Caco-2 (cell line): ENCODE measurements at places on chromosomes 11 and 22. TPM values are rescaled to one million over a fixed set of nuclear protein-coding genes. Genes with fewer than 3 reads are reported as not detected.

DNA sequence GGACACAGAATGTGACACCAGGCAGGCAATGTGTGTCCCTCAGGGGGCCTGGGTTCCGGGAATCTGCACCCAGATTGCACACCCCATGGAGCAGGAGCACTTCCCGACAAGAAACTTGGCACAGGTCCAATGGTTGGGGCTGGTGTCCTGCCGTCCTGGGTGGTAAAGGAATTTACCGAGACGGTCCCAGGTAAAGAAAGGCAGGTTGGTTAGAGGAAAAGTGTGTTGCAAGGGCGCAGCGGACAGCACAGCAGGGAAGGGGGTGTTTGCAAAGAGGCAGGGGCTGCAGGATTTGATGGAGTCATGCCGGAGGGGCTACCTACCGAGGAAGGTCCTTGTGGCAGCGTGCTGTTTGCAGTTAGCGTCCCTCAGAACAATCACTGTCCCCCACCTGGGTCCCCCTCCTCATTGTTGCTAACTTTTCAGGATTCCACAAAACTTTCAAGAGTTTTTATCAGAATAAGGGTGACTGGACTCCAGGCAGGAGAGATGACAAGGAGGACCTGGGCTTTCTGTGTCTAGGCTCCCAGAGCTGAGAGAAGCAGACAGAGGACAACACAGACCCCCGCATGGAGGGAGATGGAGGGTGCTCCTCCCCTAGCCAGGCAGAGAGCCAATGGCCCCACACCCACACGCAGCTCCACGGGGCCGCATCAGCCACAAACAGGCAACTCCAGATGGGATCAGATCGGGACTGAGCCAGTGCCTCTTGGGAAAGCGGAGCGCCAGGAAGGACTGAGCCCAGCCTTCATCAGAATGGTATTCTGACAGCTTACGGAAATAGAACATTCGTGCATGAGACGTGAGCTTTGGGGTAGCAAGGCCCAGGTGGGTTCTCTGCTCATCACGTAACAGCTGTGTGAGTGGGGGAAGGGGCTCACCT is 1423.9 kb downstream of the BRD1 start:
- DNase-seq = no peak

DNA sequence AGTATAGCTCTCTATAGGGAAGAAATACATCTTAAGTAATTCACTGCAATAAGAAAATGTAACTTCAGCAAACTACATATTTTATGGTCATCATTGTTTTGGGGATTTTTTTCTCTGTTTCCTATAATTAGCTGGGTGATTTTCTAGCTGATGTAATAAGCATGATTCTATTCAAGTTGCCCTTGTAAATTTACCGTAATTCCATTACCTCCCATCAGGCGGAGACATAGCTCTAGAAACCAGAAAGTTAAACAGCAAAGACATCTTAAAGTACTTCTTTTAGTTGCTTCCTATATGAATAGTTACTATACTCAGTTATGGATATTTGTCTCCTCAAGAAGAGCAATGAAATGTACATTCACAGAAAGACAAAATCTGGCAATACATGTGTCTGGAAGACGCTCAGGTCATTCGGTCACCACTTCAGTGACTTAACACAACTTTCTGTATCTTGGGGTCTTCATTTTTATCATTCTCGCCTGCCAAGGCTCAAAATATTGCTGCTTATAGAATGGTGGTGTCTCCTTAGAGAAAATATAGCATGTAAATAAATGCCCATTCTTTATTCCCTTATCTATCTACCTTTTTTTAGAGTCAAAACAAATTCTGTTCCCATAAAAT is 239.9 kb upstream of the ZC3H12C start:
- DNase-seq = peak; percentile 66

ARHGAP8 gene
- total RNA-seq = 81.5 and 90.5 TPM in 2 replicates

GRCh38 chr11:27949951-27950738 is 157.8 kb downstream of the KIF18A start:
- DNase-seq = no peak

DNA sequence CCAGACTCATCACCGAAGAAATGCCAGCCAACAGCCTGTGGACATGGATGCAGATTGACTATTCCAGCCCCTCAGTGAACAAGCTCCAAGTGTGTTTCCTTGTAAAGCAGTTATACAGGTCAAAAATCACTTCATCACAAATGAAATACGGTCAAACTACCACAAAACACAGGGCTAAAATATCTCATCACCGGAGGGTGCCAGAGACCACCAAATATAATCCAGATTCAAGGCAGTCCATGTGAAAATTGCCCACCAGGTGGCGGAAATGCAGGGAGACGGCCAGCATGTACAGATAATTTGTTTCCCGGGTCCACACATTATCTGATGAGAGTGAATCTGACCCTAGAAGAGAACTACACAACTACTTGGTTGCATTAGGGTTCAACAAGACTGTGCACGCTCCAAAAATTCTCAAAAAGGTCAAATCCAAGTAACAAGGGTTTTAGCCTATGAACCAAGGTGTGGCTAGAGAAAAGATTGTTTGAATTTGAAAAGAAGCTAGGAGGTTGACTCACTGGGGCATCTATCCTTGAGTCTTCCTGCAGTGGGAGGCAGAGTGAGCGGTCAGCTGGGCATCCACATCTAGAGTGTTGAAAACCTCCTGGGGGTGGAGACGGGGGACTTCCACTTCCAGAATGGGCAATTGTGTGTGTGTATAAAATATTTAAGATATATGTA is 71.7 kb downstream of the IGLL5 start:
- DNase-seq = peak; percentile 73

DNA sequence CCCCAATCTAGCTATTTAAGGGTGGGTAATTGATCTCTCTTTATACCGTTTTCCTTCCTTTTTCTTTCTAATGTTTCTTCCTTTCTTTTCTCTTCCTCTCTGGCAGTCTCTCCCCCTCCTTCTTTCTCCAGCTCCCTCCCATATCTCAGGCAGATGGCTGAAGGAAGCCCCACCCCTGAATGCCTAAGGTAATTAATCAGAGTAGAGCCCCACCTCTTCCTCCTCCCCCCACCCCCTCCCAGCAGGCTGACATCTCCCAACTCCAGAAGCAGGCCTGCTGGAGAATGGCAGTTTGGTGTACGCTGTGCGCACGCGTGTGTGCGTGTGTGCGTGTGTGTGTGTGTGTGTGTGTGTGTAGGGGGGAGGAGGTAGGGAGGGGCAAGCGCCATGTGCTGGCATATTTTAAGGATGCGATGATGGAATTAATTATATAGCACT is 122.6 kb downstream of the APOL5 start:
- peak; percentile 95 for DNase-seq

GRCh38 chr11:75966537-75967287 is 151.7 kb downstream of the UVRAG start:
- no peak for DNase-seq

ZNF280B gene
- 3.9 and 4.0 TPM in 2 replicates for total RNA-seq

- DNase-seq = peak; percentile 32
Measured at GRCh38 chr22:46538814-46539160, 1.4 kb upstream of the CELSR1 start.

CACNA1I gene
- not detected in 2 replicates for total RNA-seq

USH1C gene
- 101 and 113 TPM in 2 replicates for total RNA-seq

DNA sequence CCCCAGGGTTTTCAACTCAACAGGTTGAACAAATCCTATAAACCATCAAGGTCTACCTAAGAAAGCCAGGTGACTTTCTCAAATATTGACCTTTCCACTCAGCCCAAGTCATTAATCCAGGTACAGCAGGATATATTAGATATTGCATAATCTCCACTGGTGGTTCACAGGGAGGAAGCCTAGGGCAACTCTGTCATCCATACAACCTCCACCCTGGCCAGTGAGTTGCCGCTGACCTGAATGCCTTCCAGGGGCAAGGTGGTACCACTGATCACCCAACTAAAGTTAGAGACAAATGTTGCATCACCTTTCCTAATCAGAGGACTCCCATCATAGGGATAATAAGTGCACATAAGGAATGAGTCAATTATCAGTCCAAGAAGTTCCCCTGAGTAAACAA is 22.9 kb downstream of the GUCD1 start:
- DNase-seq = peak; percentile 62

MIAT gene
- 0.30 and 0.41 TPM in 2 replicates for total RNA-seq

GRCh38 chr11:46222490-46223251 is 54.8 kb upstream of the CREB3L1 start:
- no peak for DNase-seq

LGALS12 gene
- total RNA-seq = not detected in 2 replicates

DNA sequence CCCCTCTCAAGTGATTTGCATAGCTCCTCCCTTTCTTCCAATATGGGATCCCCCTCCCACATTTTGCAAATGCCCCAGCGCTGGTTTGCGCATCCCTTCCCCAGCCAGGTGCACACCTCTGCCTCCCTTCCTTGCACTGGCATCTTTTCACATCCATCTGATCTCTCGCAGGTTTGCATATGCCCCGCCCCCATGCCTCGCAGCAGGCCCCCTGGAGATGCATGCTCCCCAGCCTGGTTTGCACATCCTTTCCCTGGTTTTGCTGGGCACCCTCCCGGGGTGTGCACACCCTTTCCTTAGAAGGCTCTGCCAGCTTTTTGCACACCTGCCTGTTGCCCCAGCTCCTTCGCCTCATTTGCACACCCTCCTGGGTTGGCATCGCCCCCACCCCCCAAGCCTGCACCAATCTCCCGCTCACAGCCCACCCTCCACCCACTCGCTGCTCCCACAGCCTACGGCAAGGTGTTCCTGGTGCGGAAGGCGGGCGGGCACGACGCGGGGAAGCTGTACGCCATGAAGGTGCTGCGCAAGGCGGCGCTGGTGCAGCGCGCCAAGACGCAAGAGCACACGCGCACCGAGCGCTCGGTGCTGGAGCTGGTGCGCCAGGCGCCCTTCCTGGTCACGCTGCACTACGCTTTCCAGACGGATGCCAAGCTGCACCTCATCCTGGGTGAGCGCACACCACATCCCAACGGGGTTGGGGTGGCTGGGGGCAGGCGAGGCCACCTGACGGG is 917 bp downstream of the RPS6KA4 start:
- DNase-seq = no peak

PITPNM1 gene
- 65.0 and 78.3 TPM in 2 replicates for total RNA-seq

GRCh38 chr11:129289350-129290040 is 86.2 kb upstream of the BARX2 start:
- DNase-seq = no peak
